ENCODE measurements at places on chromosomes 3 and 15.

DNA sequence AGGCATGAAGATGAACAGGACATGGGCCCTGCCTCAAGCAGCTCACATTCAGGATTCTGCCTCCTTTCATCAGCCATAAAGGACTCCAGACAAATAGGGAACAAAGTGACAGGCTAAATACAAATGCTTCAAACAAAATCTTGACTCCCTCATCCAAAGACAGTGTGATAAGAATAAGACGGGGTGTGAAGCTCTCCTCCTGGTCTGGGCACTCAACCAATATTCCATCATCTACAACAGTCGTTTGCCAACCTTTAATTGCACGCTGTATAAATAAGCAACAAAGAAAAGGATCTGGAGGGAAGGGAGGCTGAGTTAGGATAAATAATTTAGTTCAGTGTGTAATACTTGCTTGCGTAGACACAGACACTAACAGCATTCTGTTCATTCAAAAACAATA lies 5.4 kb downstream of the CCDC54 start:
- DNase-seq: no peak

GRCh38 chr3:107599772-107600145 lies 77.0 kb downstream of the BBX start:
- no peak for DNase-seq

GRCh38 chr3:113167825-113168801 lies 43.2 kb upstream of the BOC start:
- DNase-seq: peak; percentile 55

- no peak for DNase-seq
These were observed 196.1 kb downstream of the RYR3 start for GRCh38 chr15:33506781-33507296.

- no peak for DNase-seq
These were observed 32.5 kb downstream of the BCL2L10 start for GRCh38 chr15:52080031-52080430.

DNA sequence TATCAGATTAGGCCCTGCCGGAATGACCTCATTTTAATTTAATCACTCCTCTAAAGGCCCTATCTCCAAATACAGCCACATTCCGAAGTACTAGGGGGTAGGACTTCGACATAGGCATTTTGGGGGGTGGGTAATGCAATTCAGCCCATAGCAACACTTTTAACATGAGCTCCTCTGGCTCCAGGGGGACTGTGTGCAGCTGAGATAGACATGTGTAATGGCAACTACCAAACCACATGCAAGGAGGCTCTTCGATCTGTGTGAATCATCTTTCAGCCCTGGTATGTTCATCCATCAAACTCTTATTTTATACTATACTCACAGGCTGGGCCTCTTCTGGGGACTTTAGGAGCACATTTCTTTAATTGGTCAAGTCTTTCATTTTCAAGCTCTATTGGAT lies 57.4 kb upstream of the PPARG start:
- DNase-seq: no peak

- peak; percentile 21 for DNase-seq
These were observed 22.0 kb downstream of the SLC15A2 start for GRCh38 chr3:121916189-121916588.

DNA sequence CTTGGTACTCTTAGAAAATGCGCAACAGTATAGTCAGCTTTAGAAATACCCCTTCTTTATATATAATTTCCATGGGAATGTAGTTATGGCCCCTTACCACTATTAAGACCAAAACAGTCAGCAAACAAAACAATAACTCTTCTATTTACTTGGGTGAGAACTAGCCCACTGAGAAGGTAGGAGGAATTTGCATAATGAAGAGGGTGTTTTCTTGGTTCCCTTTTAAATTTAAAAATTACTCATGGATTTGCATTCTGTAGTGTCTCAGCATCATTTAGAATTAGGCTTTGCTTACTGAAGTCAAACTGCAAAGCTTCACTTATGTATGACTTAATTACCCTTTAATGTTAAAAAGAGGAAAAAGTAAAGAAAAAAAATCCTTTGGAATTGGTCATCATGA lies 350.8 kb downstream of the PTPRG start:
- DNase-seq: no peak

- DNase-seq: no peak
These were observed 66.4 kb downstream of the CNOT10 start for GRCh38 chr3:32751377-32751776.

DNA sequence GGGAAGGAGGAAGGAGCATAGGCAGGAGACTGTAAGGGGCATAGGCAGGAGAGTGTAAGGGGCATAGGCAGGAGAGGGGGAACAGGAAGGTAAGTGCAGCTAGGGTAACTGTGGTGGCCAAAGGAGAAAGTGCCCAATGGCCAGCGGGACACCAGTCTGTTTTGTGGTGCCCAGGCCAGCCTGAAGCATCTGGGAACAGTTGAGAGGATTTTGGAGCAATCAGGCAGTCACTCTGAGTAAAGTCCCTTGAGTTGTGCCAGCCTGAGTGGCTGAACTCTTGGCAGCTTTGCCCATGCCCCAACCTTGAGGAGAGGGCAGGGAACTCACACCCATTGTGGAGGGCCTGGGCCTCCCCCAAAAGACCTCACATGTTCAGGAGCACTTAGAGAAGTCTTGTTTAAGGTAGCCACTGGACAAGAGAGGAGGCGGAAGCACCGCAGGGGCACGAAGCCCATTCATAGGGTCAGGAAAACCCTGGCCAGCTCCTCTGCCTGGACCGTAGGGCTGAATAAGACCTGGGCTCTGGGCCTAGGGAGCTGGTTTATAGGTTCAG lies 3.5 kb upstream of the TGM5 start:
- DNase-seq: no peak

DNA sequence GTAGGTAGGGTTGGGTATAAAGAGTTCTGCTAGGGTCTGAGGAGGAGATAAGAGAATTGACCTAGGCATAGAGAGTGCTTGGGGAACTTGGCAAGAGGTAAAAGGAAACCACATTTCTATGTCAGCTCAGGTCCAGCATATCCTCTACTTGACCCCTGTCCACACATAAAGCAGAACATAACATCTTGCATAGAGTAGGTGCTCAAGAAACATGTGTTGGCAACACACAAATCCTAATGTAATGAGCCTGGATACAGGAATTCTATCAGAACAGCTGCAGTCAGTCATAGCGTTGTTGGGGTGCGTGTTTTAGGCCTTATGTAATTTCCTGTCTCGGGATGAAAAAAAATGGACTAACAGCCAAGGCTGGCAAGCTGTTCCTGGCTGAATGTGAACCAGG lies 35.0 kb upstream of the PLCL2 start:
- DNase-seq: no peak

- no peak for DNase-seq
These were observed 9.1 kb upstream of the TIPARP start for GRCh38 chr3:156665291-156665690.

- DNase-seq: no peak
These were observed 34.6 kb downstream of the FAM174B start for GRCh38 chr15:92620991-92621390.

- no peak for DNase-seq
These were observed 58.9 kb downstream of the GASK1A start for GRCh38 chr3:43038010-43038409.

- no peak for DNase-seq
These were observed 7.6 kb downstream of the NMNAT3 start for GRCh38 chr3:139670196-139670595.

DNA sequence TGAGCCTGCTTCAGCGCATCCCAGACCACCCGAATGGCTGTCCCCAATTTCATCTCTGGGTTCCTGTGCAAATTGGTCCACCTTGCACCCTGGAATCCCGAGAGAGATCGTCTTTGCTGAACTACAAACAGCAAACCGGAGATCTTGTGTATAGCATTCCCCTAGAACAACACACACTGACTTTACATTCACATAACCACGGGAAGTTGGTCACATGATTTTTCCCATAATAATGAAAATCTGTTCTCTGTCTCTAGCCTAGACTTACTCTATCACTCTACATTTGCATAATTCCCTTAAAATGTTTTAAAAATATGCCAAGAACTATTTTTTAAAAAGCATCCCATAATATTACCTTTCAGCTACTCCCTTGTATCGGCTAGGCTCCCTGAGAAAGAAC lies 34.6 kb downstream of the CTSH start:
- DNase-seq: no peak

DNA sequence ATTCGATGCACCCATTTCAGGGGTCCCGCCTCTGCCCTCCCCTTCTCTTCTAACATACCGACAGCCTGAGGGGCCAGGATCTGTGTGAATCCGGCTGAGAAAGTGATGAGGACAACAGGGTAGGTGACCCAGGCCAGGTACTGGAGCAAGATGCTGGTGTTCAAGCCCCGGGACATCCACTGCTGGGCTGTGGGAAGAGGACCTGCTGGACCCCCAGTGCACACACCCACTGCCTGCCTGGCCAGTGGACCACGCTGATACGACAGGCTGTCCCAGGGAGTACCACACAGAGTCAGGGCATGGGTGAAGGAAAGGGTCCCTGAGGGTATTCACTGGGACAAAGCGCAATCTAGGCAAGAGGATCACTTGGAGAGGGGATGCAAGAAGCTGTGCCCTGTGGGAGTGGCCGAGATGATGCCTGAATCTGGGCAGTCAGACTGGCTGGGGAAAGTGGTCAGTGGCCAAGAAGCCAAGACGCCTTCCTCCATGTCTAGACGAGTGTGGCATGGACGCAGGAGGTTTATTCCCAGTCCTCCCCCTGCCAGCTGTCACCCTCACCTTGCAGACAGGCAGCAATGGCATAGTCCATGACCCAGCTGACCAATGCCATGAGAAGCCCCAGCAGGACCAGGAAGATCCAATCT lies 3.2 kb downstream of the CLCN2 start:
- DNase-seq: no peak

GRCh38 chr3:66195347-66195783 lies 25.4 kb upstream of the SLC25A26 start:
- peak; percentile 89 for DNase-seq

DNA sequence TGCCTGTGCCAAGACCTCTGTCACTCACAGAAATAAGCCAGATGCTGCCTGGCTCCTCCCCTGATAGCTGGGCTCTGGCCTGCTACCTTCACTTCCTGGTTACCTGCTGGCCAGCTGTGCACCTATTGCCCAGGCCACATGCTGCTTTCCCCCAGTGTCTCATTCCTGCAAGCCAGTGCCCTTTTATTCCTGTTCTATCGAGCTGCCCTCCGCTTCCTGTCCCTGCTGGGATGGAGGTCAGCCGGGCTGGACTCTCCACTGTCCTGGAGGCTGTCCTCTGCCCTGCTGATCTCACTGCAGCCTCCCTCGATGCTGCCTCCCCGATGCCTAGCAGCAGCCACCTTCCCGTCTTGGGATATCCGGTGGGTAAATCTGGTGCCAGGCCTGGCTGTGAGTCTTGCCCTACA lies 37.0 kb upstream of the SNRPA1 start:
- no peak for DNase-seq

GRCh38 chr3:148631124-148631903 lies 66.4 kb upstream of the AGTR1 start:
- no peak for DNase-seq

- peak; percentile 58 for DNase-seq
These were observed 4.0 kb downstream of the GLYCTK start for GRCh38 chr3:52291508-52292181.

DNA sequence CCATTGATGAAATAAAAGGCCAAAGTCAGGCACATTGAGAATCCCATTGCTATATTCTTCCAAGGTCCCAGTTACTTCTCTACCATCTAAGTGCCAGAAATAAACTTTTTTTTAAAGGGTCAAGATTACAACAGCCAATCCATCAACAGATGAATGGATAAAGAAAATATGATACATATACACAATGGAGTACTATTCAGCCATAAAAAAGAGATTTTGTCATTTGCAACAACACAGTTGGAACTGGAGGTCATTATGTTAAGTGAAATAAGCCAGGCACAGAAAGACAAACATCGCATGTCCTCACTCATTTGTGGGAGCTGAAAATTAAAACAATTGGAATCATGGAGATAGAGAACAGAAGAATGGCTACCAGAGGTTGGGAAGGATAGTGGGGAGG lies 25.5 kb downstream of the ULK4 start:
- no peak for DNase-seq

DNA sequence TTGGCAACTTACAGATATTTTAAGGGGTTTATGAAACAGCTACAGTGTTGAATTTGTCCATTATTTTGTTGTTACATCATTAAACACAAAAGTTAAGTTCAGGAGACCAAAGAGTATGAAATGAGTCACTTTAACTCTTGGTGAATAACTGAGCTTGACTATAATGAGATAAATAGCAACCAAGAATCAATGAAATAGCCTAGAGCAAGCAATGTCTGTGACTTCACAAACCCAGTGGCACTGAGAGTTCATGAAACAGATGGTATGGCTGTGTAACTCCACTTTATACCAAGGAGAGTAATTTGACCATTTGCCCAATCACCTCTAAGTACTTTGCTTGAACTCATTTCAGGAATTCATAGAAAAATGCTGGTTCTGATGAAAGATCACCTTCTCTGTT lies 169.6 kb upstream of the GADL1 start:
- no peak for DNase-seq
